ENCODE measurements at places on chromosomes 6 and 20.

- no peak for DNase-seq
These were observed 19.1 kb downstream of the B4GALT5 start for GRCh38 chr20:49694450-49695071.

DNA sequence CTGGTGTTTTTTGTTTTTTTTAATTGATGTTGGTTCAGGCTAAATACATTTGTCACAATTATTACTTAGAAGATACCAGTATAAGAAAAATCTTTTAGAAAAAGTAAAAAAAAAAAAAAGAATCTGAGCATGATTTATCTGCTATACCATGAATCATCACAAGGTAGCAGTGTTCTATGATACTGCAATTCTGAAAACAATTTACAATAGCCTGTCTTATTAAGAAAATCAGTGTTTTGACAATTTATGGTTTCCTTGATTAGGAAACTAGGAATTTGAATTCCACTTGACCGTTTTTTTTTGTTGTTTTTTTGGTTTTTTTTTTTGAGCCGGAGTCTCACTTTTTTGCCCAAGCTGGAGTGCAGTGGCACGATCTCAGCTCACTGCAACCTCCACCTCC lies 9.3 kb upstream of the MAK start:
- DNase-seq = no peak

DNA sequence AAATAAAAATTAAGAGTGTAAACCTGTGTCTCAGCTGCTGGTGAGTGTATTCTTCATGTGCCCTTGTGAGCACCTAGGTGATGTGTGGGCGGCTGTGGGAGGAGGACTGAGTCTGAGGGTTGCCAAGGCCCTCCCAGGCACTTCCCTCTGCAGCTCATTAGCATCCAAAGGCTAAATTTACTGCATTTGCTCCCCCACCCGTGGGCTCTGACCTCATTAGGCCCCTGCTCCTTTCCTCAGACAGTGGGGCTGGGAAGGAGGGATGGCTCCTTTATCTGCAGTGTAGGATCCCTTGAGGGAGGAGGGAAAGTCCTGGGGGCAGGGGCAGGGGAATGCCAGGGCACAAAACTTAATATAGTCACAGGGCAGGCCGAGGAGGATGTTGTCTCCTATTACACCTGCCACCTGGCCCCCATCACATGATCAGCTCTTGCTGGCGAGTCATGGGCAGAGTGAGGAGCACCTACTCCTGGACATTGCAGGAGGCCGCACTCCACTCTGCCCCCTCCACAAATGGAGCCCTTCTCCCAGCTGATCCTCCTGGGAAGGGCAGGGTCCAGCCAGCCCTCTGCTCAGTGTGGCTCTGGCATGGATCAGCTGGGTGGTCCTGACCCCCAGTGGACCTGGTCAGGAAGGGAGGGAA lies 133.2 kb downstream of the MRPL14 start:
- DNase-seq = peak; percentile 15

- DNase-seq = no peak
These were observed 33.7 kb upstream of the IRF4 start for GRCh38 chr6:357791-358341.

DNA sequence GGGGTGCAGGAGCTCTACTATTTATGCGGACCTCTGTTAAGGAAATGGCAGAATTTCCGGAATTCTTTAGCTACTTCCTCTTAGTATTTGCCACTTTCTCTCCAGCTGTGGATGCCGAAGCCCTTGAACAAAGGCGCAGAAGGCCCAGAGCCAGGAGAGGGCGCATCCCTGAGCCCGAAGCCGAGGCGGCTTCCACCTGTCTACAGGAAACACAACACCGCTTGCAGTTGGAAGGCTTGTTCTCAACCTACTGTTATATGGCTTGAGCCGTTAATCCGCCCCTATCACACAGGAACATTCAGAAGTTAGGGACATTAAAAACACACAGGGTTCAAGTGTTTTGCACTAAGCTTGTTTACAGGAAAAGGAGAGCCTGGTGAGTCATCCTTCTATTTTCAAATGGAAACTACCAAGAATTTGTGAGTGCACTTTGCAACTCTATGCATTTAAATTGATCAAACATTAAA lies 417.1 kb downstream of the BCKDHB start:
- DNase-seq = peak; percentile 45

- DNase-seq = peak; percentile 4
These were observed 17.5 kb downstream of the EDEM2 start for GRCh38 chr20:35129647-35130069.

GRCh38 chr20:21229163-21229562 lies 74.0 kb upstream of the XRN2 start:
- no peak for DNase-seq

GRCh38 chr6:137224799-137225198 lies 5.6 kb upstream of the IFNGR1 start:
- no peak for DNase-seq

- DNase-seq = peak; percentile 61
These were observed 12.2 kb upstream of the KCNK15 start for GRCh38 chr20:44733341-44734069.

GRCh38 chr6:4474810-4475209 lies 301.4 kb upstream of the CDYL start:
- no peak for DNase-seq

DNA sequence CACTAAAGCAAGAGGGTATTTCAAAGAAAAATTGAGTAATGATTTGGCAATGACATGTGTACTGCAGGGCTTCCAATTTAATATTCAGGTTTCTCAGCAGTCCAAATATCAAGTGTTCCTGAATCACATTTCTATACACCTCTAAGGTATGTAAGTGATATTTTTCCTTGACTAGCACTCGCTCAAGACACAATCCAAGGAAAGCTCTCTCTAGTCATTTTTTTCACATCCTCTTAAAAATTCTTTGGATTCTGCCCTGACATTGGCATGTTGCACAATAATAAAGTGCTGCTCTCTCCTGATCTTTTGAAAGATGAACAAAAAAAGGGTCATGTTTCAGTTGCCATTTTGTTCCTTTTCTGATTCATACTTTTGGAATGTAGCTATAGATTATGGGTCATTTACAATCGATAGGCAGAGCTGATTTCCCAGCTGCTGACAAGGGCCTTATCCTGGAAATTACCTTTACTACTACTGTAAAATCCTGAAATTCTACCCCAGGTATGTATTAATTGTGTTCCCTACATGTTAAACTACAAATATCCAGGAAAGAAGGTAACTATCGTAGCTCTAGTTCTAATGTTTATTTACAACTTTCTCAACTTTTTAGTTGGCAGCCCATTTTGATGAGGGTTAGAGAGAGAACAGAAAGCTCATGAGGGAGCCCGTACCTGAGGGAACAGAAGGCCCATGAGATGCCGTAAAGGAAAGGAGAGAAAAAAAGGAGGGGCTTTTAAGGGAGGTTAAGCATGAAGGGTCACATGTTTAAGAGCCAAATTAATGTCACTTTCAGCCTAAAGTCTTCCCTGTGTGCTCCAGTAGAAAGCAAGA lies 22.2 kb upstream of the ADGRG6 start:
- no peak for DNase-seq

GRCh38 chr6:57021086-57021720 lies 25.3 kb upstream of the KIAA1586 start:
- DNase-seq = peak; percentile 49

GRCh38 chr20:5569021-5569420 lies 181.2 kb upstream of the SHLD1 start:
- DNase-seq = peak; percentile 60

DNA sequence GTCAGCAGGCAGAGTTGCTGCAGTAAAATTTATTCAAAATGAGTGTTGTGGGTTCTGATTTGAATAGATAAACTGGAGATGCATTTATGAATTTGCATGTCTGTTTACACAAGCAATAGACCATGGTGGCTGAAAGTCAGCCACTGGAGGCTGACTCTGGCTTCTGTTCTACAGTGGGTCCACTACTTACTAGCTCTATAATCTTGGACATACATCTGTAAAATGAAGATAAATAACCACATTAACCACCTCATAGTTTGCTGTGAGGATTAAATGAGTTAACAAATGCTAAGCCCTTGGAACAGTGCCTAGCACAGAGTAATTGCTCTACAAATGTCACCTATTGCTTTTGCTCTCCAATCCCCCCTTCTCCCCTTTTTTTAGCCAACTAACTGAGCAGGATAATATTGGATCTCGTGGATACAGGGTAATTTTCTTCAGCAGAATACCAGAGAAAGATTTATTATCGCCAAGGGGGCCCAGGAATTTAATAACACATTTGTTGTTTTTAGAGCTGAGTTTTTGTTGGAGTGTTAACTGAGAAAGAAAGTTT lies 1.4 kb upstream of the PM20D2 start:
- peak; percentile 20 for DNase-seq

GRCh38 chr6:163716690-163717089 lies 302.2 kb downstream of the QKI start:
- no peak for DNase-seq

GRCh38 chr6:106360989-106361430 lies 493 bp downstream of the CRYBG1 start:
- peak; percentile 29 for DNase-seq

DNA sequence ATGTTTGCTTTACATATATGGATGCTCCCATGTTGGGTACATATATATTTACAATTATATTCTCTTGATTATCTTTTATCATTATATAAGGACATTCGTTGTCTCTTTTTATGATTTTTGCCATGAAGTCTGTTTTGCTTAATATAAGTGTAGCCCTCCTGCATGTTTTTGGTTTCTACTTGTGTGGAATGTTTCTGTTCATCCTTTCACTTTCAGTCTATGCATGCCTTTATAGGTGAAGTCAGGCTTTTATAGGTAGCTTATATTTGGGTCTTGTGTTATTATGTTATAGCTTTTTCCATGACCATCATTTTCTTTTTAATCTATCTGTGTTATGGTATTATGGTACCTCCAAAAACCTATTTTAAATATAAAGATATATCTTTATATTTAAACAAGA lies 612.5 kb upstream of the HS3ST5 start:
- no peak for DNase-seq

- DNase-seq = no peak
These were observed 662.1 kb upstream of the ID4 start for GRCh38 chr6:19175023-19175422.

- no peak for DNase-seq
These were observed 517.5 kb downstream of the PREX1 start for GRCh38 chr20:48310305-48310704.

DNA sequence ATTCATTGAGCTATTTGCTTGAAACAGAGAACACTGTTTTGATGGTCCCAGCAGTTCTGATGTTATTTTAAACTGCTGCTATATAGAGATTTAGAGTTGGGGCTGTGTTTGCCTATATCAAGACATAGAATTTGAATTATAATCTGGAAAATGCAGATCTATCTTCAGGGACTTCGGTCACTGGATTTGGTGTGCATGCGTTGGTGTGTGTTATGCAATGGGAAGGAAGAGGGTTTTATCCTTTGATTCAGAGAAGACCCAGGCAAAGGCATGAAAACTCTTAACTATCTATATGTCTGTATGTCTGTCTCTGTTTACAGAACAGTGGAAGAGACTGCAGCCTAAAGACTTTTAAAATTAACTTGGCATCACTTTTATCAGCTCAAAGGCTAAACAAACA lies 2.0 kb downstream of the ADGRB3 start:
- no peak for DNase-seq

DNA sequence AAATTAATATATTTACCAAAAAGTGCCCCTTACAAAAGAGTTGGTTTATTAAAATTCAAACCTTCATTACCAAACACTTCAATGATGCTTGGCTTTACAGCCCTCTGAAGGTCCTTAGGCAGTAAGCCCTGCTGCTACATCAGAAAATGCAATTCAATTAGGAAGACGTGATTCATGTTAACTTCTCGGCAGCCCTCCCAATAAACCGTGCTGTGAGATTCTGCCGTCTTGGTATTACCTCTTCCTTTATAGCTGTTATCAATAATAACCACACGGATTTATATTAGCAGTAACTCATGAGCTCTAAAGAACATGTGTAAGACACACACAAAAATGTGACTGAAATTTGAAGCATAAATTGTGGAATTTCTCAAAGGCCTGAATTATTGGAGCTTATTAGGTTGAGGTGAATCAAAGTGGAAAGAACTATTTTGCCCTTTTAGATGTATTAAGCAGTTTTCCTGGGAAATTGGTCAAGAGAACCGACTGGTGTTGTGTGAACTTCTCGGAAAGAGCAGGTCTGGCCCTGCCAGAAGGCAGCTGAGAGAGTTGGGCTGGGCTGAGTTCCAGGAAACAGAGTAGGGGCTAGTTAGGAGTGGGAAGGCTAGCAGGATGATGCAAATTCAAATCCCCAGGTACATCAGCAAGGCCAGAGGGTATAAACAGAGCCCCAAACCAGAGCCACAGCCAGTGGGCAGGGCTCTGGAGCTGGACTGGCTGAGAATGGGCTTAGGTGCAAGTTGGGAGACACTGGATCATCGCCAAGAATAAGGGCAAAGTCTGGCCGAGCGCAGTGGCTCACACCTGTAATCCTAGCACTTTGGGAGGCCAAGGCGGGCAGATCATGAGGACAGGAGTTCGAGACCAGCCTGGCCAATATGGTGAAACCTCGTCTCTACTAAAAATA lies 33.1 kb downstream of the FGD2 start:
- DNase-seq = no peak

- DNase-seq = no peak
These were observed 255.4 kb downstream of the GMPR start for GRCh38 chr6:16493802-16494201.

DNA sequence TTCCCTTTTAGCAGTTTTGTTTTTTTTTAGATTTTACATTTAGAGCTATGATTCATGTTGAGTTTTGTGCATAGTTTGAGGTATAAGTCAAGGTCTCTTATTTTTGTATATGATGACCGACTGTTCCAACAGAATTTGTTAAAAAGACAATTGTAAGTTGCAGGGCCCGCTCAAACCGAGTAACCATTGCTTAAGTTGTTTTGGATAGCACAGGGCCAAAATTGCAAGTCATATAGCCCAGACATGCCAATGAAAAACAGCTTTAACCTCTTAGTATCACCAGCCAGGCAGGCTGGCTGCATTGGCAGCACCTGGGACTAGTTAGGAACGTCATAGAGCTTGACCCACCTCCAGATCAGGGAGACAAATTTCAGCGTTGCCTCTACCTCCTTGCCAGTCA lies 47.3 kb downstream of the PFDN4 start:
- no peak for DNase-seq

DNA sequence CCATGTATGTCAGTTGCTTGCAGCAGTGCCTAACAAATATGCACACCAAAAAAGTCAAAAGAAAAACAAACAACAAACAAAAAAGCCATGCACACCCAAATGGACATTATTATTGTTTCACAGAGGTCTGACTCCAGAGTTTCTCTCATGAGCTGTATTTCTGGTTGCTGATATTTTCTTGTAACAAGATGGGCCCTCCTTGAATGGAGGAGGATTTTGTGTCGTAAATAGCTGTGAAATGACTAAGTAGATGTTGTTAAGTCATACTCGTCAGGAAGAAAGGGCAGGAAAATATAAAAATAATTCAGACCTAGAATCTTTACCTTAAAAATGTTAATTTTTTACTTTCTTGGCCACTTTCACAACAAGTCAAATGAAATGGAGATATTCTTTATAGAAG lies 96.0 kb downstream of the PLEKHG1 start:
- DNase-seq = no peak

DNA sequence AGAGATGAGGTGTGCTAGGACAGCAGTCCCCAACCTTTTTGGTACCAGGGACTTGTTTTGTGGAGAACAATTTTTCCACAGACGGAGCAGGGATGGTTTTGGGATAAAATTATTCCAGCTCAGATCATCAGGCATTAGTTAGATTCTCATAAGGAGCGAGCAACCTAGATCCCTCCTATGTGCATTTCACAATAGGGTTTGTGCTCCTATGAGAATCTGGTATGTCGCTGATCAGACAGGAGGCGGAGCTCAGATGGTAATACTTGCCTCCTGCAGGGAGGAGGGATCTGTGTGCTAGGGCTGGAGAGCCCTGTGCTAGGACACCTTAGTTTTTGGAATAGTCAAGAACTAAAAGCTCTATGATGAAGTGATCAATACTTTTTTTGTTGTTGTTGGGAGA lies 2.5 kb downstream of the SMIM13 start:
- DNase-seq = no peak
